Stimulated activated effector memory CD8-positive, alpha-beta T cell treated with anti-CD3 and anti-CD28 coated beads, Interleukin-12 subunit alpha, Interleukin-12 subunit beta, amount 100 ng/mL, for 72 hours (primary cell): ENCODE measurements at places on chromosomes 3 and 15.

DNA sequence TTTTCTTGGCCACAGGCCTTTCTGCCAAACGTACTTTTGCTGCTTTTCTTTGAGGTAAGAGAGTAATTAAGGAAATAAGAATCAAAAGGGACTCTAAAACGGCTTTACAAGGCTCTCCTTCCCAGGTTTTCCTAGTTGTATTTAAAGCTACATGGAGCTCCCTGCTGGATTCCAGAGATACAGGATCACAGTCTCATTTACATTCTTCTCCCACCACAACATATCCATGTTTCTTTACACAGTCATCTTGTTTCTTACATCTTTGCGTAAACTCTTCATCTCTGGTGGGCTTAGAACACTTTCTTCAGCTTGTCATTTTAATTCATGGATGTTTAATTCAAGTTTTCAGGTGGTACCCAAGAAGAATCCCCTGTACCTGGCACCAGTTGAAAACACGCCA is 117.6 kb upstream of the BFSP2 start:
- no peak for DNase-seq

DNA sequence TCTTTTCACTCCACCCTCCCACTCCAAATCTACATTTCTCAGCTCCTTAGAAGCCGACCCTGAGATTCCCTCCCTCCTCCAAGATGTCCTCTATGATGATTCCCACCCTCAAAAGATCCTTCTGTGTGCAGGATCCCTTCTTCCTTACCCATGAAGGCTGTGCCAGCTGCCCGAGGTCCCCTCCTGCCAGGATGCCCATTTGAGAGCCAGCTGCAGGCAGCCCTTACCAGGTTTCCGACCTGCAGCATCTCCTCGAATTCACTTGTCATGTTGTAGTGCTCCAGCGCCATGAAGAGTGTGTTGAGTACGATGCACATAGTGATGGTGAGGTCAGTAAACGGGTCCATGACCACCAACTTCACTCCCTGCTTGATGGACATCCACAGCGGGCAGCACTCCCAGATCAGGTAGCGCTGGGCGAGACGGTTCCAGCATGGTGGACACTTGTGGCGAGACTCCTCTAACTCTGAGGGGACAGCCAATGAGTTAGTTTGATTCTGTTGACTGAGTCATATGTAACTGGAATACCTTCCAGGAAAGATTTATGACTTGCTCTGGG is 51.9 kb downstream of the SCN5A start:
- DNase-seq = no peak

DNA sequence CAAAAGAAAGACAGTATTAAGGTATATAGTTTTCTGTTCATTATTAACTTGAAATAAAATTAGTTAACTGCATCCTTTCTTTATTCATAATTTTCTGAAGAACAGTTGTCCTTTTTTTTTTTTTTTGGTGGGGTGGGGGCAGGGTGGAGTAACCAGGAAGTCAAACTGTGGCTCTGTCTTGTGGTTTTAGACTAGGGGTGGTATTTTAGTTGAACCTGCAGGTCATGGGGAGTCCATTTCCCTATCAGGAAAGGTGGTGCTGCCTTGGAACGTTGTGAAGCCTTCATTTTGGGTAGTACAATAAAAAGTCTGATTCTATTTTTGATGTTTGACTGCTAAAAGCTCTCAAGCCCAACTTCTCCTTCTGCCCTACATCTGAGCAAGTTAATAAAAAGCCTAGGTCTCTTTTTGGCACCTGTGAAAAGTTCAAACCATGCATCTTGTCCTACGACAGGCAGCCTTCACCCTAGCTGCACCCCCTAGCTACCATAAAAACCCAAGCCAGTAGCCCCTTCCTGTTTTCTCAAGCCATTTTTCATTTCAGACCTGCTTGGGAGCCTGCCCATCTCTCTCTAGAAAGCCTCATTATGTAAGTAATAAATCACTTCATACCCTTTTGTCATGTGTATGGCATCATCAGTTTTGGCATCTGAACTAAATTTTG is 31.2 kb upstream of the RIOX2 start:
- DNase-seq = no peak

DNA sequence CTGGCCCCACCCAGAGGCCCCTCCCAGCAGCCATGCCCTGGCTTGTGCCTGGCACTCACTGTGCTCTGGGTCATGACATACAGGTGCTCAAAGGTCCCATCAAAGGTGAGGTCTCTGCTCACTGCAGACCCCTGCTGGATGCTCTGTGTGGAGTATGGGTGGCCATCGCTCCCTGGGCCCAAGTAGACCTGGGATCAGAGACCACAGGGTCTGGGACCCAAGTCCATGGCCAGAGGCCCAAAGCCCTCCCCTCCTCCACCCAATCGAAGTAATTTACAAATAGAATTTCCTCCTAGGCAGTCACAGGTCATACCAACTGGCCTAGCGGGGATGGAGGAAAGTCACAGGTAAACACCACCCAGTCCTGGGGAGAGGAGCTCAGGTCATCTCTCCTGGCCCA is 7.6 kb downstream of the PLXNB1 start:
- DNase-seq = no peak

GRCh38 chr15:68990992-68991500 is 23.4 kb upstream of the NOX5 start:
- peak; percentile 28 for DNase-seq

- no peak for DNase-seq
Observed at GRCh38 chr15:53251996-53252395, 461.9 kb upstream of the ONECUT1 start.

DNA sequence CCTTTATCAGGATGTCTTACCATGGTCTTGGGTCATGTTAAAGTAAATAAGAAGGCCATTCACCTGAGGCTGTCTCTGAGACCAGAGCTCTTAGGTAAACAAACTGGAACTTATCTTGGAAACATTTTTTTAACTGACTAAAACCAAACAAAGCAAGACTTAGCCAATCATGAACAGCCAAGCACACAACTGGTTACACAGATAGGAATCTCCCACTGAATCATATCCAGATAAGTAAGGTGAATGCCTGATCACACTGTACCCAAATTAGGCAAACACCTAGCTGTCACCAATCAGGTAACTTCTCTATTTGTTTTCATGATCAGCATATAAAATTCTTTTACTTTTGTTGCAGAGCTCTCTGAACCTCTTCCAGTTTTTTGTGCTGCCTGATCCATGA is 205.4 kb downstream of the CNTN3 start:
- DNase-seq = no peak

DNA sequence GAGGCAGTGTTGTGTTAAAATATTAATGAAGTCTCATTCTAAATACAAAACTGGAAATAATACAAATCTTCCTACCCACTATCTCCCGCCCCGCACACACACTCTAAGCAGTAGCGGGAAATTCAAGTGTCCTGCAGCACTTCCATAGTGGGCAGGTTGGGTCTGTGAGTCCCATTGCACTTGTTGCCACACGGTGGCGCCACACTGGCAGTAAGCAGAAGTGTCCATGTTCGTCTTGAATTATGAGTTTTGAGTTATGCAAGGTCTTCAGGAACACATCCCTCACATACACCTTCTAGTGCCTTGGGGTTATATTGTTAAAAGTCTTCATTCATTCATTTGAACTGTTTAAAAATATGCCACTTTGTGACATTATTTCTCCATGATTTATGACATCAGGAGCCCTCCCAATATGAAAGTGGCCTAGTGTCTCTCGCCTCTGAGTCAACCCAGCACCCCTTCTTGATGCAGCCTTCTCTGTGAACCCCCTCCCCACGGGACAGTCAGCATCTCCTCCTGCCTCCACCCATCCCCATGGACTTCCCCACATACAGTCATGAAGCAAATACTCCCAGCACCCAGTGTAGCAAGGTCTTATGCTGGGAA is 17.6 kb upstream of the CCDC174 start:
- peak; percentile 20 for DNase-seq

- no peak for DNase-seq
Observed at GRCh38 chr15:70103880-70104626, 6.3 kb upstream of the TLE3 start.

DNA sequence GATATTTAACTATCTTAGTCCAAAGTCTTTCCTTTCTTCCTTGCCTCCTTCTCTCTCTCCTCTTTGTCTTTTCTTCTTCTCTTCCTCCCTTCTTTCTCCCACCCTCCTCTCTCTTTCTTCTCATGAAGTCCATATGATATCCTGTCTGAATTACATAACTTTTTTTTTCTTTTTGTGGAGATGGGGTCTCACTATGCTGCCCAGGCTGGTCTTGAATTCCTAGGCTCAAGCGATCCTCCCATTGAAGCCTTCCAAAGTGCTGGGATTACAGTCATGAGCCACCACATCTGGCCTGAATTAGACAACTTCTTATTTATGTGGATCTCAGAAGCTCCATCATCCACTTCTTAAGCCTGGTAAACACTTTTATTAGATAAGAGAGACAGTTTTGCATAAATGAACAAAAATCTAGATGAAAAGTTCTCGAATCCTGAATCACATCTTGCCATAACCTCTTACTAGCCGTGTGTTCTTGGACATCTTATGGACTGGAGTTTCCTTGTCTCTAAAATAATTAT is 206.5 kb downstream of the LPP start:
- no peak for DNase-seq

GRCh38 chr15:25182098-25182478 is 227.3 kb downstream of the SNRPN start:
- DNase-seq = no peak

DNA sequence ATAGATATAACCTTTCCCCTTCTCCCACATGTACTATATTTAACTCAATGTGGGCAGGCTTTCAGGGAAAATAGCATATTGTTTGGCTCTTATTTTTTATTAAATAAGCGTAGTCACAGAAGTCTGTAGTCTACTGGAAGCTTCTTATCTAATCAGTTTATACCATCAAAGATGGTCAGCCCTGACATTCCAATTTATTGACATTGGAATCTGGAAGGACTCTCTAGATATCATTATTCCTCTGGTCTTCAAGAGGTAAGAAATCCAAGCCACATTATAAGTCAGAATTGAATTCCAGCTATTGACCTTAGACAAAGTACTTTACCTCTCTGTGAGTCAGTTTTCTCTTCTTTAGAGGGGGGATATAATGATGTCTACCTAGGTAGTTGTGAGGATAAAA is 38.5 kb upstream of the SCAANT1 start:
- no peak for DNase-seq

- no peak for DNase-seq
Observed at GRCh38 chr3:10936686-10937085, 55.9 kb upstream of the SLC6A1 start.

- DNase-seq = no peak
Observed at GRCh38 chr3:120684896-120685295, 2.9 kb upstream of the HGD start.

GRCh38 chr3:61561374-61562041 is at the start of gene PTPRG:
Gene PTPRG (plus strand): TSS chr3:61561571. CDS start chr3:61562288, 717 bp downstream.
- no peak for DNase-seq

DNA sequence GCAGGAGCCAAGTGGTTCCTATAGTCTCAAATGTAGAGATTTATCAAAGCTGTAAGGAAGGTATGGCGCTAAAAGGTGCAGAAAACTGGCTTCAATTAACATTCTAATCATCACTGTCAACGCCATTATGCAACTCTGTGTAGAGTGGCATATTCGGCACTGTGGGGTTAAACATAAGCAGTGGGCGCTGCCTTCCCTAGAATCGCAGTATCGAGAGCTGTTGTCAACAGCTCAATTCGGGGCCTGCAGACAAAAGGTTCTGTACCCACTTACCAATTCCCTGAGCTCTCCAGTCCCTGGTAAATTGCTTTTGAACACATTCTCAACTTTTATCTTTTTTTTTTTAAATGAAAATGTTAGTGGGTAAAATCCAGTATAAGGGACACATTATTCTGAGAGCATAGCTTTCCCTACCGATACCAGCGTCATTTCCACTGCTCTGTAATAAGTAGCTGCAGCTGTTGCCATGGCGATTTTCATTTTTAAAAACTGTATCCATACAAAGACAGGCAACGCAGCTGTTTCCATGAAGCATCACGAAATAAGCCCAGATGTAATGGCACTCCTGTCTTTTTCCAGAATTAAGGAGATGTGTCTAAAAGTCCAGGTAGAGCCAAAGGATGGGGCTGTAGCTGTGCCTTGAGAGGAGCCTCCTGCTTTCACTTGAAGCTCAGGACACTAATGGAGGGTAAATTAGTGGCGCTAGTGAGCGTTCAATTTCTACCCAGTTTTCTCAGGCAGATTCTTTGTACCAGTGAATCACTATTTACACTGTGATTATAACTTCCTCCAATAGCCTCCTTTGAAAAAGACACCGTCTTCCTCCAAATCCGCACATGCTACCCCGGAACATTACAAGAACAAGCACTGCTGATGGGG is 250.3 kb downstream of the SLC9A9 start:
- DNase-seq = no peak

DNA sequence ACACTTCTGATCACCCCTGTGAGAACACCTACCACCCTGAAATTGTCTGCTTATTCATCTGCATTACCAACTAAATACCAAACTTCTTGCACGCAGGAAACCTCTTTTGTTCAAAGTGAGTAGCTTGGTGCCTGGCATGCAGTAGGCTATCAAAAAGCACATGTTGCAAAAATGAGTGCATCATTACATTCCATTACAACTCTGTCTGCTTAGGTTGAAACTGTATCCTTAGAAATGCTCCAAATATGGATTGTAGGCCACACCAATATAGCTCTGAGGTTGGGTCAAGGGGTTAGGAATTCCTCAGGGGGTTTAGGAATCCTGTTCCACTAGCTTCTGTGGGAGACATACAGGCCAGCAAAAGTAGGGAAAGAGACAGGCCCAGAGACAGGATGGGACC is 107.2 kb downstream of the THRB start:
- no peak for DNase-seq

DNA sequence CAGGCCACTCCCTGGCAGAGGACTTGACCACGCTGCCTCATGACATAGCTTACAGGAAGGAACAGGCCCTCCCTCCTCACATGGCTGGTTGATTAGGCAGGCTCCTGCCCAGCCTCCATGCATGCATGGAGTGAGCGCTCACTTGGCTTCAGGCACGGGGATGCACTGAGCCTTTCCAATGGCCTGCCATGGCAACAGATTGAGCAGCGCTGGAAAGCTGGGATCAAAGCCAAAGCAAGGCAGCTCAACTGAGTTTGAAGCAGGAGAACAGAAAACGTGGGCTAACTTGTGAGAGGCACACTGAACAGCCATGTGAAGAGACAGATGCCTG is 5.9 kb upstream of the GRAMD2A start:
- DNase-seq = no peak

DNA sequence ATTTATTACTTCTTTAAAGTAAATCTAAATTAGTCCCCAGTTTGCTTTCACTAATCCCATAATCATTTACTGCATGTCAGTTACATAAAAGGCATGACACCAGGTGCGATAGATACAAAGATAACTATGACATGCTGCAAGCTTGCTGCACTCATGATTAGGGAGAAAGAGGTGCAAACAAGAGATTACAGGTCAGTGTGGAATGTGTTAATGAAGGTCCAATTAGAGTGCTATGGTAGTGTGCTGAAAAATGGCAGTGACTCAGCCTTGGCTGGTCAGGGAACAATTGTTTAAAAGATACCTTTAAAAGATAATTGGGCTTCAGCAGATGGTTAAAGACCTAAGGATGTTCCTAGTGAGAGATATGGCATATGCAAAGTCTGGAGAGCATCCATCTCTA is 352.6 kb upstream of the TGFBR2 start:
- DNase-seq = no peak

DNA sequence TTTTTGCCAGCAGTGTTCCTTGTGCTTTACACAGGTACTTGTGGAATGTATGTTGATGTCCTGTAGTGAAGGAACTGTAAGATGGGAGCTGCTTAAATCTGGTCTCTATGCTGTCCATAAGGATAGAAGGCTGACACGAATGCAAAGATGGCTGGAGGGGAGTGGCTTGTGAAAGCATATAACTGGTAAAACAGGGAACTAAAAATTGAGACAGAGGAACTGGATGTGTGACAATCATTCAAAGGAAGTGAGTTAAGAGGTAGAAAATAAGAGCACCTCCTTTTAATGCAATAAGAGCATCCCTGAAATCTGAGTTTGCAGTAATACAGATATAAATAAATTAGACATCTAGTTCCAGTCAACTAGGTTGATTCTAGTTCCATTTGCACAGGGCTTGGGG is 35.2 kb downstream of the RNF13 start:
- no peak for DNase-seq
